T-helper 1 cell treated with Interleukin-12 subunit alpha and Interleukin-12 subunit beta and Interleukin-4 antibody, amounts not matched to agents 30 ng/mL and 1 ng/mL, for 36 hours (primary cell): ENCODE measurements at places on chromosomes 11 and 22. TPM values are rescaled to one million over a fixed set of nuclear protein-coding genes. Genes with fewer than 3 reads are reported as not detected.

Gene MUC6
- not detected in 2 replicates for total RNA-seq

Gene APOBEC3A
- not detected in 2 replicates for total RNA-seq

Gene SLC17A6
- not detected in 2 replicates for total RNA-seq

Gene TRIM49
- total RNA-seq, result not detected in 2 replicates

Gene ANO3
- not detected in 2 replicates for total RNA-seq
